ENCODE measurements at places on chromosomes 12 and 14. TPM values are rescaled to one million over a fixed set of nuclear protein-coding genes. Genes with fewer than 3 reads are reported as not detected.

RDH5 gene
- total RNA-seq, result 19.0 TPM

KRT73 gene
- 92.9 TPM for total RNA-seq

PIWIL1 gene
- not detected for total RNA-seq

KRT2 gene
- 0.66 TPM for total RNA-seq

DNA sequence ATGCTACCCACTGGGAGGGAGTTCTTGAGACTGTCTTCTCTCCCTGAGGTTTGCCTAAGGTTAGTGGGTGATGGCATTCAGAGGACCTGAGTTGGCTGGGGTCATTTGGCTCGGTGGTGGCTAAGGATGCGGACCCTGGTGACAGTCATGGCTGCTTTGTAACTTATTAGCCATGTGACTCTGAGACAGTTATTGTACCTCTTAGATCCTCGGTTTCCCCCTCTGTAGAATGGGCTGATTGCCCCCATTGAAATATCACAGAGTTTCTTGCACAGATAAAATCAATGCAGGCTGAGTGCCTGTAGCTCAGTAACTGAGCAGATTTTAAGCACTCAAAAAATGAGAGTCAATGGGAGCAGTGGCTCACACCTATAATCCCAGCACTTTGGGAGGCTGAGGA is 96.7 kb upstream of the MED13L start:
- H3K36me3 ChIP-seq, result no peaks in the 10 kb centered on the region
- H3K27ac ChIP-seq, result no peak overlapping the region
- no peaks in the 10 kb centered on the region for H3K27me3 ChIP-seq
- DNase-seq, result no peak
- H3K4me3 ChIP-seq, result no peak overlapping the region

GRCh38 chr12:34402899-34403705 is 380.8 kb downstream of the ALG10 start:
- no peaks in the 10 kb centered on the region for H3K4me1 ChIP-seq
- H3K27me3 ChIP-seq, result no peaks in the 10 kb centered on the region
- no peak overlapping the region for H3K4me3 ChIP-seq
- no peaks in the 10 kb centered on the region for H3K36me3 ChIP-seq
- no peak overlapping the region for H3K27ac ChIP-seq

GRCh38 chr14:105093038-105093430 is 27.8 kb upstream of the GPR132 start:
- H3K4me1 ChIP-seq, result peaks cover 29% of the 10 kb centered on the region
- peak overlapping the region; percentile 13 for H3K4me3 ChIP-seq
- peaks cover 1% of the 10 kb centered on the region for H3K27me3 ChIP-seq
- DNase-seq, result peak; percentile 84

DNA sequence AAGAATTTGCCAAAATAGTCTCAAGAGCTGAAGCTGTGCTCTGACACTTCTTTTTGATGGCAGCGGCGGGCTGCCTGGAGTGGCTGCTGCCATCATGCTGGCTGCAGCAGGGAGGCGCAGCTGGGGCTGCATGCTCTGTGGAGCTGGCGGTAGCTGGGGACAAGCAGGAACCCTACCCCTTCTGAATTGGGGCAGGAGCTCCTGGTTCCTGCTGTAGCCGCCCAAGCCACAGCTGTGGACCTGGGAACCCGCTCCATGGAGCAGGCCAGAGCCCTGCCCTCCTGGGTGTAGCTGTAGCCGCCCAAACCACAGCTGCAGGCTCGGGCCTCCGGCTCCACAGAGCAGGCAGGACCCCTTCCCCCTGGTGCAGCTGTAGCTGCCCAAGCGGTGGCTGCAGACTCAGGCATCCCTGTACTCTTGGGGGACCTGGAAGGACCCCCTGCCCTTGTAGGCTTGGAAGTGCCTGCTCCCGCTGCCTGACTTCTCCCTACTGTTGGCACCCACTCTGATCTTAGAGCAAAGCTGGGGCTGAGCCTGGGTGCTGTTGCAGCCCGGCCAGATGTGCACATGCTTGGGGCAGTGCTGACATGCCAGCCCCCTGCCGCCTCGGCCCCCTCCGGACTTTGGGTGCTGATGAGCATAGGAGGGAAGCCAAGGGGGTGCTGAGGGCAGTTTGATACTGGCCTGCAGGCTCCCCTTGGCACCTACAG is 33.3 kb downstream of the APAF1 start:
- H3K27ac ChIP-seq, result no peak overlapping the region
- H3K27me3 ChIP-seq, result no peaks in the 10 kb centered on the region
- no peak for DNase-seq
- H3K4me3 ChIP-seq, result no peak overlapping the region

DNA sequence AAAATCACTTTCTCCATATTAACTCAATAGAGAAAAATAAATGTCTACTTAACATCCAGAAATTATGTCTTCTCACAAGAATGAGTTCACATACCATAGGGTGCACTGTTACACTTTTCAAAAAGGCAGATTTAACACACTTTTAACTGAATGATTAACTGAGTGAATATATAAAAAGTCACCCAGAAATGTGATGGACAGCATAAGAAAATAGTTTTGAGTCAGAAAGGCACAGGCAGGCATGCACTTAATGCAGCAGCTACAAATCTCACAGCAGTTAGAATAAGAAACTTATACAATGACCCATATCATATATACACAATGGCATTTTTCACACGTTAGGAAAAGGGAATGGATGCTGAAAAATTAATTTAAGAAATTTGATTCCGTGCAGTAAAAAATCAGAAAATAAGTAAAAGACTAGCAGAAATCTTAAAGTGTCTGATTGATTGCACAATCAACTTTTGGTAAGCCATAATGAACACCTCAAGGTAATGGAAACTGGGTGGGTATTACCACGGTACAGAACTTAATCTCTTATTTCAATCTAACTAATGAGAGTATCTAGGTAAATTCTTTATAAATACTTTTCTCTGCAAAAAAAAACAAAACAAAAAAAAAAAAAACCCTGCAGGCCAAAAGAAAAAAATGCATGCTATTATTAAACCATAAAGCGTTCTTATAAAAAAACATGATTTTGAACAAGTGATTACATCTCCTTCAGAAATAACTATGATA is 3.5 kb downstream of the MED13L start:
- no peak for DNase-seq
- no peak overlapping the region for H3K4me3 ChIP-seq
- H3K4me1 ChIP-seq, result peaks cover 12% of the 10 kb centered on the region
- H3K27me3 ChIP-seq, result no peaks in the 10 kb centered on the region
- no peak overlapping the region for H3K27ac ChIP-seq

- H3K4me3 ChIP-seq, result no peak overlapping the region
- no peak overlapping the region for H3K27ac ChIP-seq
- H3K36me3 ChIP-seq, result no peaks in the 10 kb centered on the region
These were observed 58.1 kb downstream of the STAB2 start for GRCh38 chr12:103645202-103645601.

- peaks cover 17% of the 10 kb centered on the region for H3K4me1 ChIP-seq
- H3K36me3 ChIP-seq, result no peaks in the 10 kb centered on the region
- DNase-seq, result no peak
- H3K4me3 ChIP-seq, result no peak overlapping the region
- no peak overlapping the region for H3K27ac ChIP-seq
These were observed 16.8 kb upstream of the ANKRD33 start for GRCh38 chr12:51871126-51871525.

DNA sequence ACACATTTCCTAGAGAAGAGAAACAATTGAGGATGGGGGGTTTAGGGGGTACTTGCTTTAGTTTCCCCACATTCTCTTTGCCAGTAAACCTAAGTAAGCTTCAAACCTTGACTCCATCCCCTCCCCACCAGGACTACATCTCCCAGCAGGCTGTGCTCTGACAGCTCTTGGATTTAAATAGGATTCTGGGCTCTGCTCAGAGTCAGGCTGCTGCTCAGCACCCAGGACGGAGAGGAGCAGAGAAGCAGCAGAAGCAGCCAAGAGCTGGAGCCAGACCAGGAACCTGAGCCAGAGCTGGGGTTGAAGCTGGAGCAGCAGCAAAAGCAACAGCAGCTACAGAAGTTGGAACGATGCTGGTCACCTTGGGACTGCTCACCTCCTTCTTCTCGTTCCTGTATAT is 20.6 kb downstream of the RDH12 start:
- DNase-seq, result no peak
- H3K4me1 ChIP-seq, result no peaks in the 10 kb centered on the region
- peaks cover 19% of the 10 kb centered on the region for H3K27me3 ChIP-seq
- H3K4me3 ChIP-seq, result no peak overlapping the region

DNA sequence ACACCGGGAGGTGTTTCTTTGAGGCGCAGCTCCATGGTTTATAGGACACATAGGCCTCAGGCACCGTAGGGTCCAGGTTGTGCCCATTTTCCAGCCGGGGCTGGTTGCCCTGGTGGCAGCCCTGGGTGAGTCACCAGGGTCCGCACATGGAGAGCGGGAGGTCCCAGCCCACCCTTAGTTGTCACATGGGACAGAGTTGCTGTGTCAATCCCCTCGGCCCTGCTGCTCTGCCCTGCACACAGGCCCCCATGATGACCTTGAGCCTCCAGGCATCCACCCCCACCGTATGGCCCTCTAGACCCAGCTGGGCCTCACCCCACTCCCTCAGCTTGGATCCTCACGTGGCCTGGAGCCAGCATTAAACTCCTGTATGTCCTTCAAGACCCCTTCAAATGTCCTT is 7.7 kb downstream of the TRMT61A start:
- DNase-seq, result no peak
- no peak overlapping the region for H3K27ac ChIP-seq
- no peak overlapping the region for H3K4me3 ChIP-seq
- no peaks in the 10 kb centered on the region for H3K4me1 ChIP-seq

DNA sequence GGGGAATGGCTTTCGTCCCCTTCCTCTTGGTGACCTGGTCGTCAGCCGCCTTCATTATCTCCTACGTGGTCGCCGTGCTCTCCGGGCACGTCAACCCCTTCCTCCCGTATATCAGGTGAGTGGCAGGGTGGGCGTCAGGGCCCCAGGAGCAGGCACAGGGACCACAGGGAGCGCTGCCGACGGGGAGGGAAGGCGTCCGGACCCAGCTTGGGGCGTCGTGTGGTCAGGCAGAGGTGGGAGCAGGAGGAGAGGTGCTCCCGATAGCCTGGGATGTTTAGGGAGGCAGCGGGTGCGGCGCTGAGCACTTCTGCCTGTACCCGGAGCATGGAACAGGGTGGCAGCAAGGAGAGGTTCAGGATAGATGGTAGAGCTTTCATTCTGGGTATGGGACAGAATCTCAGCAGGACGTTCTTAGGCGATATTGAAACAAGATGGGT is 444 bp downstream of the DRAM1 start:
- H3K36me3 ChIP-seq, result no peaks in the 10 kb centered on the region
- H3K4me3 ChIP-seq, result peak overlapping the region; percentile 88
- H3K4me1 ChIP-seq, result peaks cover 15% of the 10 kb centered on the region

DNA sequence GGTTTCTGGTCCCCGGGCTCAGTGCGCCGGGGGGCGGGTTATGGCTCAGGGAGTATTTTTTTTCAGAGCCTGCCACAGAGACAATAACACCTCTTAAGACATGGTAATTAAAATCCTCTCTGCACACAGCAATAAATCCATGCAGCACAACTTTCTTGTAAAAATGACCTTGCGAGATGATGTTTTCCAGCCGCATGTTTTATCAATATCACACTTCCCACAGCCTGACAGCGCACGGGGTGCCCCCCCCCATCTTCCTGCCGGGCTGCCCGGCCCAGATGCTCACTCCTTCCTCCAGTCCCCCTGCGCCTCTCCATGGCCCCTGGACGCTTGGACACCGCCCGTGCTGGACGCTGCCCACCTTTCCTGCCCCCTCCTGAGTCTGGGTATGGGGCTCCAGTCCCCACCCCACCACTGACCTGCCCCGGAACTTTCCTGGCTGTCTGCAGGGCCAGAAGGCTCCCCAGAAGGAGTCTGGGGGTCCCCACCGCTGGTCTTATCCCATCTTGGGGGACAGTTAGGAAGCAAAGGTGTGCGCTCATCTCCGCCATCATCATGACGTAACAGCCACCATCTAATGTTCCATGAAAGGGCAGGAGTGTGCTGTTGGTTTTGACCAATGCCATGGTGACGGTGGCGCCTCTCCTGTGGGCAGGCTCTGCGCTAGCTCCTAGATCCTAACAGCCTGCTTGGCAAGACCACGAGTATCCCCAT is 182.9 kb downstream of the KIF26A start:
- no peaks in the 10 kb centered on the region for H3K36me3 ChIP-seq
- no peaks in the 10 kb centered on the region for H3K4me1 ChIP-seq
- H3K27me3 ChIP-seq, result no peaks in the 10 kb centered on the region
- no peak overlapping the region for H3K27ac ChIP-seq
- no peak overlapping the region for H3K4me3 ChIP-seq

DNA sequence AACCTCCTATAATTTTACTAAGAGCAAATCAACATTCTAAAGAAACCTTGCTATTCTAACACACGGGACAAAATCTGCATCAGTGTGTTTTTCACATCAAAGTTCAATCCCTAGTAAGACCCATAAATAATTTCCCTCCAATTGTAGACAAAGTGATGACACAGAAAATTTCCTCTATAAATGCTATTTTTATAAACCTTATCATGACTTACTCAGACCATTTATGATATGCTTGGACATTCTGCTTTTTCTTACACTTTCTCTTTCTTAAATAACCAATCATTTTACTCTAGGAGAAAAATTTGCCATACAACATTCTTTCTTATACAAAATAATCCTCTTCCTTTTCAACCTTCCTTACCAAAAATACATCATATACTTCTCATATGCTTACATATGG is 67.0 kb downstream of the SDR9C7 start:
- H3K4me3 ChIP-seq, result no peak overlapping the region
- no peaks in the 10 kb centered on the region for H3K36me3 ChIP-seq
- no peak overlapping the region for H3K27ac ChIP-seq
- peaks cover 3% of the 10 kb centered on the region for H3K27me3 ChIP-seq

GRCh38 chr14:39452680-39453079 is 20.4 kb upstream of the FBXO33 start:
- no peaks in the 10 kb centered on the region for H3K36me3 ChIP-seq
- H3K4me3 ChIP-seq, result no peak overlapping the region
- peaks cover 2% of the 10 kb centered on the region for H3K27me3 ChIP-seq
- H3K27ac ChIP-seq, result no peak overlapping the region
- H3K4me1 ChIP-seq, result no peaks in the 10 kb centered on the region

- H3K4me3 ChIP-seq, result no peak overlapping the region
- no peak for DNase-seq
- no peaks in the 10 kb centered on the region for H3K4me1 ChIP-seq
- no peaks in the 10 kb centered on the region for H3K36me3 ChIP-seq
These were observed 133.8 kb upstream of the CLEC14A start for GRCh38 chr14:38389681-38390080.

DNA sequence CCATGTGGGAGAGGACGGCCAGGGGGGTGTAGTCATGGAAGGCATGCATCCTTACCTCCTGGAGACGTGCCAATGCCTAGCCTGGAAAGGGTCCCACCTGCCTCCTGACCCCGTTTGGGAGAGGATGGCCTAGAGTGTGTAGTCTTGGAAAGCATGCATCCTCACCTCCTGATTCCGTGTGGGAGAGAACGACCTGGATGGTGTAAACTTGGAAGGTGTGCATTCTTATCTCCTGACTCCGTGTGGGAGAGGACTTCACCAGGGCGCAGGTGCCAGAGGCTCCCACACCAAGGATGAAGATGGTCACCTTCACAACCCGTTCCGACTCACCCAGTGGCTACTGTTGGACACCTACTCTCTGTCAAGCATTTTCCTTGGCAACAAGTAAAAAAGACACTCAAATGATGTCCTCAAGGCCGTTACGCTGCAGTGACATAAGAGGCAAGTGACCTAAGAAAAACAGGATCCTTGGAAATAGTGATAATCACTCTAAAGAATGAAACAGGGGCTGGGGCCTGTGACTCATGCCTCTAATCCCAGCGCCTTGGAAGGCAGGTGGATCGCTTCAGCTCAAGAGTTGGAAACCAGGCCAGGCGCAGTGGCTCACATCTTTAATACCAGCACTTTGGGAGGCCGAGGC is 37.5 kb upstream of the FZD10 start:
- H3K27ac ChIP-seq, result no peak overlapping the region
- no peak for DNase-seq
- no peaks in the 10 kb centered on the region for H3K27me3 ChIP-seq
- H3K36me3 ChIP-seq, result no peaks in the 10 kb centered on the region

Data from natural killer cell (primary cell).